ENCODE measurements at places on chromosomes 6 and 20. TPM values are rescaled to one million over a fixed set of nuclear protein-coding genes. Genes with fewer than 3 reads are reported as not detected.

DNA sequence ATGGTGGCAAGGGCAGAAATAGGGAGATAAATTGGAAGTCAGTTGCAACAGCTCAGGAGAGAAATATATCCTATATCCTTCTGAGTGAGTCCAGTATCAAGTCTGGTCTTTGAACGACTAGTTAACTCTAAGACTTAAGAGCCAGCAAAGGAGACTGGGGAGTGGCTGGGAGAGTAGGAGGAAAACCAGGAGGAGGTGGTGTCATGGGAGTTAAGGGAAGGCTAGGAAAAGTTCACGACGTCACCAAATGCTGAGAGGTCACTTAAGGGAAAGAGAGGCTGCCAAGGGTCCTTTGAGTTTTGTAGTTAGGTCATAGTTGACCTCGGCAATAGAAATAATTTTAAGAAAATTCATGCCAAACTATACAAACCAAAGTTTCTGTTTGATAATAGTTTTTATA, 25.1 kb downstream of the ACOT13 start:
- no peak for DNase-seq

DNA sequence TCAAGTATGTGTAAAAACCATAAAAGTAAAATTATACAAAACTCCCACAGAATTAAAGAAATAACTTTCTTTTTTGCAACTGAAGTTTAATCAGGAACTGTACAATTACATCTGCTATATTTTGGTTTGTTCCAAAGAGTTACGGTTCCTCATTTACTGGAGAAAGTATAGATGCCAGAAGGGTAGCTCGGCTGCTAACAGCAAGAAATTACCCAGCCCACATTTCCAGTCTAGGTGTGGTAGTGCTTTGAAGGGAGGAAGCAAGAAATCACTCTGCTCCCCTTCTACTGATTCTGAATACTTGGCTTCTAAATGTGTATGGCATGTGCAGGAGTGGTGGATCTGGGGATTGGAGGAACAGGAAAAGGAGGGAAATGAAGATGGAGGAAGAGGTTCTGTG, 441.3 kb downstream of the CDC5L start:
- no peak for DNase-seq

GRCh38 chr20:63494420-63495166, 4.3 kb downstream of the EEF1A2 start:
- DNase-seq, result no peak

DNA sequence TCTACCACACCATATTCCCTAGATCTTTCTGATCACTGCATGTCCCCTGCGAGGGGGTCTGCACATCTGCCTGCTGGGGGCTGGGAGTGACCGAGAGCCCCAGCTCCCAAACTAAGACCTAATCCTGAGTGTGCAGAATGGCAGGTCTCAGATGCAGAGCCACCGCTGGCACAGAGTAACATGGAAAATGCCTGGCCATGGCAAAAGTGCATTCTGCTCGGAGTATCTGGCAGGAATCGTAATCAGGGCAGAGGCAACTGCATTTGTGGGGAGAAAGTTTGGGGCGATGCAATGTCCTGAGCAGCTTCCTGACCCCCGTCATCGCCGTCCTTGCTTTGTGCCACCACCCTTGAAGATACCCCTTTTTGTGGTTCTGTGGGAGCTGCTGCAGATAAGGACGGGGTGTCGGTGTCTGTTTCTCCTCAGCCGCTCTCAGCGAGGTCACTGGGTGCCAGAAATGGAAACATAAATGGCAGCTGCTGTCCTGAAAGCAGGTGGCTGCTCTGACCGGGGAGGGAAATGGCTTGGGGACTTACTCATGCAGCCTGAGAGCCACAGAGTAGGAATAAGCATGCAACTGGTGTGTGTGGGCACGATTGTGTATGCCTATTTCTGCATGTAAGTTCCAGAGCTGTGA, 157.9 kb downstream of the LY86 start:
- DNase-seq, result no peak

GRCh38 chr6:149453597-149454345, 31.0 kb downstream of the ZC3H12D start:
- no peak for DNase-seq

DNA sequence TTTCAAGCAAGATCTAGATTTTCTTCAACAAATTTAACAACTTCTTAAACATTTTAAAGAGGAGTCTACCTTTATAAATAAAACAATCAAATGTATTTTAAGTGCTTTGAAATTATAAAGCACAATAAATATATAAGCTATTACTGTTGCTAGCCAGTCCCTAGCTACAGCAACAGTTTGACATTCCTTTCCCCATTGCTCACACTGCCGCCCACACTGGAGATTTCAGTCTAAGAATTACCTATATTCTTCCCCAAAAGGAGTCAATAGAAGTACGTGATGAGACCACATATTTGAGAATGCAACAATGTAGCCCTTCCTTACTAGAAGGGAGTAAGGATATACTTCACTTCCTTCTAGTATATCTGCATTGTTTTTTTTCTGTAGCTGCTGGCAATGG, 65.3 kb upstream of the RNF146 start:
- peak; percentile 87 for DNase-seq

GRCh38 chr20:62030834-62031434, 34.7 kb downstream of the TAF4 start:
- no peak for DNase-seq

DNA sequence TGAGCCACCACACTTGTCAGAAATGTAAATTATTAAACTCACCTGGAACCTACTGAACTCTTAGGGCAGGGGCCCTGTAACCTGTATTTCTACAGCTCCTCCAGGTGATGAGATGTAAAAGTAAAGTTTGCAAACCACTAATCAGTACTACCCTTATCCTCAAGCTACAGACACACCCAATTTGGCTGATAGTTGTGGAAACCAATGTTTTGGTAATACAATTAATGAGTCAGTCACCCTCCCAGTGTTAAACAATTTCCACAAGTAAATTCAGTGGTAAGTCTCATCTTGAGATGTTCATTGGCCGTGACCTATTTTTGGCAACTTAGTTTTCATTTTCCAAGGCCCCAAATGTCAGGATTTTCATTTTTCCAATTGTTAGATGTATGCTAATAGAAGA, 29.6 kb downstream of the GCNT2 start:
- no peak for DNase-seq

DNA sequence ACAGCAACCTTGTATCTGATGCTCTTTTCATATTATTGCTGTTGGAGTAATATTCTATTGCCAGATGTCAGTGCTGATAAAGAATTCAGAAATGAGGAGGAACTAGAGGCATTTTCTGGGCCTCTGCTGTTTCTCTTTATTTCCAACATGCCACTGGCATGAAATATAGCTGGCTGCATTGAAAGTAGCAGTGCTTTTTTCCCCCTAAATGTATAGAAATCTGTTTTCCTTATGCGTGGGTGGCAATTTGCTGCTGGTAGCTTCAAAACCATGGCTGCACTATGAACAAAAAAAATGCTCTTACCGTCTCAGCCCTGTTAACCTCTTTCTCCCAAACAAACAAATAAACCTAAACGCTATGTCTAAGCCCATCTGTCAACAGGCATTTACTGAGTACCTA, 442.3 kb upstream of the AGPAT4 start:
- DNase-seq, result no peak

DNA sequence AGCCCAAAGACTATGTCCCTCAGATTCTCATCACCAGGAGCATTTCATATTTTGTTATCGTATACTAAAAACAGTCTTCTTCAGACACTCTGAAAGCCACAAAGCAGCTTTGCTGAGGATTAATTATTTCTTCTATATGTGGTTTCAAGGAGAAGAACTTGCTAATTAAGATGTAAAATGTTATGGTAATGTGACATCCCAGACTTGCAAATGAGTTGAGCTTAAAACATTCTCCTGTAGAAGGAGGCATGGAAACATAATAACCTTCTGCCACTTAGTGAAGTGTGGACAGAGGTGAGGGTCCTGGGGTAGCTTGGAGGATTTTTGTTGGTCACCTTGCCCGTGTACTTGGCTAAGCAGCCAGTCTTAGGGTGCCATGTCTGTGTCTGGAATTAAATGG, 16.7 kb upstream of the MAPRE1 start:
- no peak for DNase-seq

- DNase-seq, result no peak
Observed at GRCh38 chr6:139354189-139354588, 20.3 kb downstream of the CITED2 start.

DNA sequence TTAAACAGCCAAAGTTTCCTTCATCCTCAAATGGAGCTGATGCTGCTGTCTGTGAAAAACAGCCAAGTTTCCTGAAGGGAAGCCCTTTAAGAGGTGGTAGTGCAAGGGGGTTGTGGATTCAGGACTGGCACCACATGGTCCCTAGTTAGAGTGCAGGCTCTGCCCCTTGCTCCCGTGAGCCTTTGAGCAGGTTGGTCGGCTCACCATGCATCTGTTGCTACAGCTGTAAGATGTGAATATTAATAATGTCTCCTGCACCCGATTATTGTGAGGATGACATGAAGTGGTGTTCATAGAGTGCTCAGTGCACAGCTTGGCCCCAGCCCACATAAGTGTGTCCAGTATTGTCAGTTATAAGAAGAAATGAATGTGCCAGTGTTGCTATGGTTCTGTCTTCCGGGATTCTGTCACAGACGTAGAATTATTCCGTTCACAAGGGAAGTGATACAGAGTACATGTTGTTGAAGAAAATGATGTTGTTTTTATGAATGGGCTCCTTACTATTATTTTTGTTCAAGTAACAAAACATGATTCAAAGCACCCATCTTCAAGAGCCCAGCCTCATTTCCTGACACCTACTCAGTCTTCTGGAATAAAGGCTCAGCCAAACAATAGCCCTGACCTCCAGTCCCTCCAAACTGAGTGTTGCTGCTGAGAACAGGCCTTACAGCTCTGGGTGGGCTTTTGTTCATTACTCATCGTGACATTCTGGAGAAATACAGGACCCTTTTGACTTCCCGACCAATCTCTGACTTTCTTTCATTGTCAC, 2.9 kb upstream of the PKIG start:
- no peak for DNase-seq

DNA sequence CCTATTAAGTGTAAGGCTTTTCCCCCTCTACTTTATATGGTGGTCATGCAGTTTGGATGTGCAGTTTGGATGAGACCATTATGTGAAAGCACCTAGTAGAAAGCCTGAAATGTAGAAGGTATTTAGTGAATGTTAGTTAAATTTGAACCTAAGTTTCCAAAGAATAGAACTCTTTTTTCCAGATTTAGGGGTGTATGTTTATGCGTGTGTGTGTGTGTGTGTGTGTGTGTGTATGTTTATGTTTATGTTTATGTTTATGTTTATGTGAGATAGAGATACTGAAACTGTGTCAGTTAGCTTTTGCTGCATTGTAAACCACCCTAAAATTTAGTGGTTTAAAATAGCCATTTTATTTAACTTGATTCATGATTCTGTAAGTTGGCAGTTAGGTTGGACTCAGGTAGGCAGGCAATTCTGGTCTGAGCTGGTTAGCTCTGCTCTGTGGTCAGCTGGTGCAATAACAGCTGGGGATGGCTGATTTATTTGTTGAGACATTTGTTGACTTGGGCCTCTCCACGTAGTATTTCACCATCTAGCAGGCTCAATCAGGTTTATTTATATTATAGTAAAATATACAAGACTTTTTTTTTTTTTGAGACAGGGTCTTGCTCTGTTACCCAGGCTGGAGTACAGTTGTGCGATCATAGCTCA, 54.0 kb downstream of the STK4 start:
- peak; percentile 52 for DNase-seq

DNA sequence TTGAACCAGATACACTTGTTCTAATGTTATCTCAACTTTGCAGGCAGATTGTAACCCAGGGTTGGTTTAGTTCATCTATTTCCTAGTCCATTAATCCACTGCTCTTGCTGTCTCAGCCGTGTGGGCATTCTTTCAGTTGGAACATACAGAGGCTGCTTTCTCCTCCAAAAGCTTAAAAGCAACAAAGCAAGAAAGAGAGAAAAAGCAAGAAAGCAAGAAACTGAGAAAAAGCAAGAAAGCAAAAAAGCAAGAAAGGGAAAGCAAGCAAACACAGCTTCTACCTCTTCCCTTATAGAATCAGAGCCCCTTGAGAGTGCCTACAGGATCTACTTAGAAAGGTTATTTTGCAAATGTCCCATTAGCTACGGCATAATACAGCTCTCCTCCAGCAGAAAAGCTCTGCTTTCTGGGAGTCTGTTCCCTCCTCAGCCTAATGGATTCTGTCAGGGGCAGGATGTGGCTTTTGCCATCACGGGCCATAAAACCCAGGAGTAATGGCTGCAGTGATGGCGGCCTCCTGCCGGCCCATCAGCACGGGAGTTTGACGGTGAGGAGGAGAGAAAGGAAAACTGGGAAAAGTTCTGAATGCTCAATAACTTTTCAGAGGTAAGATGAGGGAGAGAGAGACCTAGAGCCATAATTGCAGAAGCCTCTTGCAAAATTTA, 156.8 kb upstream of the JARID2 start:
- no peak for DNase-seq

DNA sequence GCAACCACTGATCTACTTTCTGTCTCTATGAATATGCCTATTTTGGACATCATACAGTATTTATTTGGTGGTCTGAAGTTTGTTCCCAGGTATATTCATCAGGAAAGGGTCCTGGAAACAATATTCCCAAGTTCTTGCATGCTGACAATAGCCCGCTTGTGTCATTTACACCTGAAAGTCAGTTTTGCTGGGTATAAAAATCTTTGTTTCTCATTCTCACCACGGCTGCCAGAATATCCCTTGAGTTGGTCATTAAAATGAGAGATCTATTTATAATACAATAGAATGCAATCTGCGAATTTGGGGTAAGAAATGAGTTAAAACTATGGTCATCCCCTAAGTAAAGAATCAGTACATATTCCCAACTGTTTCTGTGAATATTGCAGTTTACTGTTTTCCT, 79.0 kb downstream of the MAN1A1 start:
- DNase-seq, result no peak

GRCh38 chr6:162857326-162857725, 129.6 kb downstream of the PACRG start:
- peak; percentile 10 for DNase-seq

- DNase-seq, result no peak
Observed at GRCh38 chr20:61635721-61636455, 383.8 kb downstream of the CDH4 start.

- DNase-seq, result no peak
Observed at GRCh38 chr20:3082306-3082951, 2.1 kb downstream of the AVP start.

Gene TRIM15
- not detected for polyA plus RNA-seq

Gene PLTP
- polyA plus RNA-seq, result 28.5 TPM

Gene GRM1
- 0.03 TPM for polyA plus RNA-seq

Gene BMP6
- polyA plus RNA-seq, result 0.20 TPM

Gene TMEM244
- polyA plus RNA-seq, result not detected

Gene STX16
- polyA plus RNA-seq, result 35.1 TPM

Gene ZBP1
- not detected for polyA plus RNA-seq

Gene CGA
- polyA plus RNA-seq, result 0.18 TPM

All from fibroblast of lung (primary cell).